ENCODE measurements at places on chromosomes 6 and 20.

DNA sequence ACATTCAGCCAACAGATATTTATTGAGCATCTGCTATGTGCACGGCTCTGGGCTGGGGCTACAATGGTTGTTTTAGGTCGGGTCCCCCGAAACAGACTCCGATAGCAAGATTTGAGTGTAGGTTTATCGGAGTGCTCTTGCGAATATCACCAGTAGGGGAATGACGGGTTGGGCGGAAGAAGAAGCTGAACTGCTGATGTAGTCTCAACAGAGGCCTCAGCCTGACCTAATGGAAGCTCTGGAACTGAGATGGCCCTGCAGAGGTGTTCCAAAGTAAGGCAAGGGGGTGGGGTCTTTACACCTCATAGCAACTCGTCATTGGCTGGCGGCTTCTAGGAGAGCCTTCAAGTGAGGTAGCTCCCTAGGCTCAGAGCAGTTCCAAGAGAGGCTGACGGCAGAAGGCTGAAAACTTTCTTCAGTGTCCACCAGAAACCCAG, 1.1 kb downstream of the L3MBTL1 start:
- no peak for DNase-seq

GRCh38 chr6:29451471-29452193, 5.2 kb downstream of the OR11A1 start:
- no peak for DNase-seq

- no peak for DNase-seq
Measured at GRCh38 chr6:152697634-152698033, at the start of gene MYCT1. MYCT1 (plus strand) TSS chr6:152697897; CDS start chr6:152697903, 6 bp downstream.

- no peak for DNase-seq
Measured at GRCh38 chr6:26273673-26274588, 91.1 kb upstream of the BTN3A2 start.

DNA sequence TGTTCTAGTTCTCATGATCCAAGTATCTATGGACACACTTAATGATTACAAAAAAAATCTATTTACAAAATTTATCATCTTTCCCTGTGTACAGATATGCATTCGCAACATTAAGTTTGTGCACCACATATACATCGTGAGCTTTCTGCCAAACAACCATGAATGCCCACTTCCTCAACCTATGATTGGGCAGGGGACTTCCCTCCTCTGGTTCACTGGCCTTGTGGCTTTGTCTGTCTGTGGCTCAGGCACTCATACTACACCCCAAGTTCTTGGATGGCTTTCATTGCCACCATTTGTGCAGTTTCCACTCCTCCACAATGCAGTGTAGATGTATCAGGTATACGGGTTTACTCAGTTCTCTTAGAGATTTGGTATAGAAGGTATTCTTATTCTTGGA, 74.9 kb downstream of the HS3ST5 start:
- DNase-seq, result no peak
